ENCODE measurements at places on chromosomes 6 and 20.

- no peak for DNase-seq
Measured at GRCh38 chr6:81608776-81609175, 143.7 kb downstream of the TENT5A start.

DNA sequence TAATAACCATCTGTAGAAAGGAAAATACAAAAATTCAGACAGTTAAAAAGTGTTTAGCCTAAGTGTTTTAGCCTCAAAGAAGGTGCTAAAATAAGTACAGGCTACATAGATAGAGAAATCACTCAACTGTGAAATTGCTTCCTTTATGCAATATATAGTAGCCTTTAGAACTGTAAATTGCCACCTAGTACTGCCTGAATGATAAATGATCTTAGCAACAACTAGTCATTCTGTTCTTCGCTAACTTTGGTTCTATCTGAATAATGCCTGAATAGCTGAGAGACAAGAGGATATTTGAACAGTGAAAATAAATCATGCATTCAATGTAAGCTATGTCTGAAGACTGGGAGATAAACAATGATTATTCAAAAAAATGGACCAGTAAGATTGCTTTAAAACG is 603.3 kb upstream of the PTCHD4 start:
- DNase-seq, result no peak

DNA sequence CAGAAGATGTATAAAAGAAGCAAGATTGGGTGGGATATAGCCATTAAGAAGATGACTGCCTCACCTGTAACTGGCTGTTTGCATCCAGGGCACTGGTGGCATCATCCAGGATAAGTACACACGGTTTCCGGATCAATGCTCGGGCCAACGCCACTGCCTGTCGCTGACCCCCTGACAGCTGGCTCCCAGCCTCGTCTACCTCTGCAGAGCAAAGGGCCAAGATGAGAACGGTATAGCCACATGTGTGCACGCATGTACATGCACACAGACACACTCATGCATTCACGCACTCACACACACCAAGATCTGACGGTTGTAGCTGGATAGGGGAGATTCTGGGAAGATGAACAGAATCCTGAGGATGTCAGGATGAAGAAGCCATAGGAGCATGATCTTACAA is 3.2 kb upstream of the PSMB8 start:
- DNase-seq, result no peak

GRCh38 chr6:138103871-138104270 is 3.3 kb downstream of the PERP start:
- no peak for DNase-seq

DNA sequence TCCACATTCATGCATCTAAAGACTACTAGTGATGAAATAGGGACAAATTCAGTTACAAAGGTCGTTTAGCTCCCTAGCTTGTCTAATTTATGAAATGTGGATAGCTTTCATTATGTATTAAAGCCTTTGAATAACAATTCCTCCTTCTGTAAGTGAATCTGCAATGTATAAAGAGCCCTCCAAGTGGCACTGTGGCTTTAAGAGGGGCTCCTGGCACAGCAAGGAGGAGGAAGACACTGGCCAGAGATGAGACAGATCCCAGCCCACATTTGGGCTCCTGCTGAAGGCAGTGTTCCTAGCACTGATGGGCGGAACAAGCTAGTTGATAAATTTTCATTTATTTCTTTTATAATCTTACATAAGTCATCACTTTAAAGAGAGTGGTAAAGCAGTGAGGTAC is 17.6 kb upstream of the FUCA2 start:
- DNase-seq, result no peak

- no peak for DNase-seq
Measured at GRCh38 chr6:11062715-11063114, 18.6 kb upstream of the ELOVL2 start.

DNA sequence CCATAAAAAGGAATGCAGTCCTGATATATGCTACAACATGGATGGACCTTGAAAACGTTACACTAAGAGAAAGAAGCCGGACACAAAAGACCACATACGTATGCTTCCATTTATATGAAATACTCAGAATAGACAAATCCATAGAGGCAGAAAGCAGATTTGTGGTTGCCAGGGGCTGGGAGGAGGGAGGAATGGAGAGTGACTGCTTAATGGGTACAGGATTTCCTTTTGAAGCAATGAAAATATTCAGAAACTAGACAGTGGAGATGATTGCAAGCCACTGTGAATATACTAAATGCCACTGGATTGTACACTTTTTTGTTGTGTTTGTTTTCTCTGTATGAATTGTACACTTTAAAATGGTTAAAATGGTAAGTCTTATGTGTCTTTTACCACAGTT is 29.4 kb upstream of the CDKN1A start:
- no peak for DNase-seq

DNA sequence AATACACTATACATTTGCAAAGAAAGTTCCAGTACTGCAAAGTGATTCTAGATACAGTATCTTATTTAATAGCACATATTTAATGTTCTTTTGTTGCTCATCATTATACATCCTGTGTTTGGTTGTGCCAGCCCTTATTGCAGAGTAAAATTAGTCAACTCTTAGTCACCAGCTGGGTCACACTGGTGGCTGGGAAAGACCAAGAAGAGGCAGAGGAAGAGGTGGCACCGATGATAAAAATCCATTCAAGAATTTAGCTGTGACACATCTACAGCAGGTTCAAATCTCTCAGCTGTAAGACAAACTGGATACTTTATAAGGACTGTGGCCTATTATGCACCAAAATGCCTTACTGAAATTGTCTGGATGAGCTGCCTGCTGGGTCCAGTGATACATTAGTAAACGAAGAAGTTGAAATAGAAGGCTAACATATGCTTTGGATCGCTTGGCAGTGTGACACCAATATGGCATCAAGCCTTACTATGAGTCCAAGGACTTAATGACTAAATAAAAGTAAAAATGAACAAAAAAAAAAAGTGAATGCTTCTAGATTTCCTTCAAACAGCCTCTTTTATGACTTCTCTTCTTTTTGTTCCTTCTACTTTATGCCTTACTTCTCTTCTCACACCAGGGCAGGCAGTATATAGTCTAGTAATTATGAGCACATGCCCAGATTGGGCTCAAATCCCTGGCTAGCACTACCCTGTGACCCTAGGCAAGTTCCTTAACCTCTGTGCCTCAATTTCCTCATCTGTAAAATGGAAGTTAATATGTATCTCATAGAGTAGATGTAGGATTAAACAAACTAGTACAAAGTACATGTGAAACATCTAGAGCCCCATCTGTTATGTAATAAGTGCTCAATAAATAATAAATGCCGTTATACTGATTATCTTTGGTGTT is 29.4 kb upstream of the RNF8 start:
- DNase-seq, result no peak

DNA sequence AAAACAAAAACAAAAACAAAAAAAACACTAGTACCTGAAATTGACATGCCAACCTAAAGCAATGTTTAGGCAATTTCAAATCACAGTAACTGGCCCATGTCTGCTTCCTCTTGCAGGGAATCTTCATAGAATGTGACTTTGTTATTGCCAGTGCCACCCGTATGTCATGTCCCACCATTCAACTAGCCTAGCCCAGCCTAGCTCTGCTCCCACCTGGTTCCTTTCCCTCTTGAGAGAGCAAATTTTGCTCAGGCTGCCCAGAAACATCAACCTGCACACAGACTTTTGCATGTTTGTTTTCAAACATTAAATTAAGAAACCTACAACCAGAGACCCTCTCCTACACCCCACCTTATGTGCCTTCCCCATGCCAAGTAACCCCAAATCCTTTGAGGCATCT is 124.8 kb upstream of the SLC2A12 start:
- no peak for DNase-seq

GRCh38 chr6:88989215-88989614 is 25.8 kb upstream of the RNGTT start:
- DNase-seq, result no peak

- no peak for DNase-seq
Measured at GRCh38 chr6:44011350-44011920, 115.8 kb downstream of the MRPL14 start.

DNA sequence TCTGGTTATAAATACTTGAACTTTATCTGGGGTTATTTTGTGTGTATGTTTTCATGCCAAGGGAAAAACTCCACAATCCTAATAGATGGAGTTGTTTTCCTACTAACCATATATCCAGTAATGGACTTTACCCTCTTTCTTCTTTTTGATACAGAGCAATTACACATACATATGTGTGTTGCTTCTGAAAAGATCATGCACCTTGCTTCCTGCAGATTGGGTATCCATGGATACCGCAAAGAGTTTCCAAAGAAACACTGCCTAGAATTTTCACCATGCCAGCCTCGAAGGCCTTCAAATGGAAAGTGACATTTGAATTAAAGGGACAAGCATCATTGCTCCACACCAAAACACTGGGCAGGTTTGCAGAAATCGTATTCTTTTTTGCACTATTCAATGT is 26.8 kb downstream of the HDDC2 start:
- DNase-seq, result no peak

- no peak for DNase-seq
Measured at GRCh38 chr6:106745824-106746582, 116.6 kb downstream of the QRSL1 start.

GRCh38 chr6:106966229-106966628 is 8.3 kb downstream of the CD24 start:
- DNase-seq, result no peak

DNA sequence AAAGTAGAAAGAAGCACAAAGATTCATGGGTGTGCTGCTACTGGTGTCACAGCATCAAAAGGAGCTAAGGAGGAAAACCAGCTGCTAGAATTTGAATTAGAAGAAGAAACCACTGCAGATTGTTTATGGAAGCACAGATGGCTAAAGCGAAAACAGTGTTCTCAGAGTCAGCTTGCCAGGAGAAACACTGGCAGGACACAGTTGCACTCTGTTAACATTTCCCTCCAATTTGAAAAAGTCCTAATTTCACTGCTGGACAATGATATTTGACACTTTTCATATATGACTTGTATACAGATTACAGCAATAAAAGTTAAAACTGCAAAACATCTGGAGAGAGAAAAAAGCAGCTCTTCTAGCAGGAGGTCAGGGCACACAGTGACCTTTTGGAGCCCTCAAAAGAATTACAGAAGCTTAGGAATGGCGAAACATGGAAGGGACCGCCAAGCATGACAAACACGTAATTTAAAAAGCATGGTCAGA is 314.5 kb downstream of the COL12A1 start:
- DNase-seq, result no peak

DNA sequence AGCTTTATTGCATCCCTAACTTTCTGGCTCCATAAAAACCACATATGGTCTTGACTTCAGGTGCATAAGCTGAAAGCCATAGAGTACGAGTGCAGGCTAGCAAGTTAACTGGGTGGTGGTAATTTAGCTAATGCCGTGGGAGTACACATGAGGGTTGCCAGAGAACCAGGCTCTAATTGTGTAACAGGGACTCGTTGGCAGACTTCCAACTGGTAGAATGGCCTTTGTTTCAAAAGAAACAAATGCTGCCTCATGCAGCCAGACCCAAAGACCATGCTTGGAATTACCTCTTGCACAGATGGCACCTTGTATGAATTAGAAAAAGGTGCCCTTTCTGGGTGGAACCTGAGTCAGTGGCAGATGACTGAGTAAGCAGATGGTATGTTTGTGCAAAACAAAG is 73.2 kb downstream of the LY86 start:
- no peak for DNase-seq

DNA sequence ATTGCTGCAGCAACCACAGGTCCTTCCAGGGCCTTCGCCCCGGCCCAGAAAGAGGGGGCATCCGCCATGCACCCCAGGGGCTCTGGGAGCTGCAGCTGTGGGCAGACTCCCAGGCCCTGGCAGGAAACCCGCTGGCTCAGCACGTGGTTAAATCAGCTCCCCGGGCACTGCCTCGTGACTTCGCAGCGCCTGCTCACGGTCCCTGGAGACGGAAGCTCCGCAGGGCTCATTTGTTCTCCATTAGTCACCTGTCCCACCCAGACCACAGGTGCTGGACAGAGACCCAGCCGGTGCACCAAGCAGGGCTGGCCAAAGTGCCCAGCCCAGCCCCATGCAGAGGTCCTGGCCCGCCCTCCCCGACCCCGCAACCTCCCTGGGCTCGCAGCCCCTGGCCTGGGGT is 14.7 kb downstream of the KCNQ2 start:
- no peak for DNase-seq

GRCh38 chr6:139109558-139109957 is 25.3 kb upstream of the HECA start:
- DNase-seq, result no peak

DNA sequence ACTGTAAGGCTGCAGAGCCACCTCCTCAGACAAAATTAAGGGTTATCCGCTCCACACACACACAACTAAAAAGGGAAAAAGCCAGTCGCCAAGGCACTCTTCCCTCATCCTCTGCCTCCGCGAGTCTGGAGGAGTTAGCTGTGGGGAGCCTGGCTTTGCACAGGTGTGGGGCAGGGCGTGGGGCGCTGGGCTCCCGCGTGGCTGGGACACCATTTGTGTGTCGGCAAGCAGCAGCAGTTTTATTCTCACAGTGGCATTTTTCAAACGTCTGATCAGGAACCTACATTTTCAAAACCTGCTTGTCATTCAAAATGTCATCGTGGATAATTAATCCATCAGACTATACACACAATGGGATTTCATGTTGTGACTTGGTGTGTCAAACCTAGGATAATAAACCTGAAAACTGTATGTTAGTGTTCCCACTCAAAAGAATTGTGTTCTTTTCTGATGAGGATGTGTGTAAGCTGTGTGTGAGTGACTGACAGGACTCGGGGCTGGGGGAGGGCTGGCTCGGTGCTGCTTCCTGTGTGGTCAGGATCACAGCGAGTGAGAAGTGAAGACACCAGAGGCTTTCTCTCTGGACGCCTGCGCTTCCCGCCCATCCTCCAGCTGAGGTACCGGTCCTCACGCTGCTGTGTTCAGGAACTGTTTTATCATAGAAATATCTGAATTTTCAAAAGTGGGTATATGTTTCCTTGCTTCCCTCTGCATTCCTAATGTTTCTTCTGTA is 83.1 kb downstream of the IRF4 start:
- DNase-seq, result no peak

DNA sequence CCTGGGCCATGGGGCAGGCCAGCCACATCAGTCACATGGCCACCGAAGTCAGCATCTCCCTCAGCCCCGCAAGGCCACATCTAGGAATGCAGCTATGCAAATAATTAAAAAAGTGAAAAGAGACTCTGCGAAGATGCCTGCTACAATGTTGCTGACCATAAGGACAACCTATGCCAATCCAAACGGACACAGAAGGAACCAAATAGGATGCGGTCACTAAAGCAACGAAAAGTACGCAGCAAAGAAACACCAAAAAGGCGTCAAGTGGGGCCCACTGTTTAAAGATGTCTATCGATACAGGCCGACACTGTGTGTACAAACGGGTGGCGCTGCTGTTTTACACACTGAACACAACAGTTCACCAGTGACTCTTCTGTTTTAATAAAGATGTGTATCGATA is 56.4 kb downstream of the TAF4 start:
- no peak for DNase-seq

DNA sequence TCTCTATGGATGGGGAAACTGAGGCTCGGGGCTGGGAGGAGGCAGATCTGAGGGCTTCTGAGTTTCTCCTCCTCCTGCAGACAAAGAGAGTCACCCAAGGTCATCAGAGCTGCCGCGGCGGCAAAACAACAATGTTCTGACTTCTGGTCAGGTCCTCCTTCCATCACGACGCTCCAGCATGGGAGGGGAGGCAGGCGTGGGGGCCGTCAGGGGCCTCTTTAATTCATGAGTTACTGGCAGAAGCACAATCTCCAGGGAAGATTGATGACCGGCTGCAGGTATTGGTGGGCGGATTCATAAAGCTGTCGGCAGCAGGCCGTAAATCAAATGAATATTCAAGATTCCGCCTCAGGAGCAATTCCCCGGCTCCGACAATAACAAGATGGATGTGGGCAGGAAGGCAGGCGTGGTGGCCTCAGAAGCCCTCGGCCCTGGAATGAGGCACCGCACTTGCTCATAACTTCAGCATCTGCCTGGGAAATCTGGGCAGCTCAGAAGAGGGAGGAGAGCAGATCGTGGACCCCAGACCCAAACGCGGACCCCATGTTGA is 19.1 kb downstream of the PCK1 start:
- DNase-seq, result no peak

Data from right forelimb (tissue), 1 donor.